ENCODE measurements at places on chromosomes 5 and 9.

DNA sequence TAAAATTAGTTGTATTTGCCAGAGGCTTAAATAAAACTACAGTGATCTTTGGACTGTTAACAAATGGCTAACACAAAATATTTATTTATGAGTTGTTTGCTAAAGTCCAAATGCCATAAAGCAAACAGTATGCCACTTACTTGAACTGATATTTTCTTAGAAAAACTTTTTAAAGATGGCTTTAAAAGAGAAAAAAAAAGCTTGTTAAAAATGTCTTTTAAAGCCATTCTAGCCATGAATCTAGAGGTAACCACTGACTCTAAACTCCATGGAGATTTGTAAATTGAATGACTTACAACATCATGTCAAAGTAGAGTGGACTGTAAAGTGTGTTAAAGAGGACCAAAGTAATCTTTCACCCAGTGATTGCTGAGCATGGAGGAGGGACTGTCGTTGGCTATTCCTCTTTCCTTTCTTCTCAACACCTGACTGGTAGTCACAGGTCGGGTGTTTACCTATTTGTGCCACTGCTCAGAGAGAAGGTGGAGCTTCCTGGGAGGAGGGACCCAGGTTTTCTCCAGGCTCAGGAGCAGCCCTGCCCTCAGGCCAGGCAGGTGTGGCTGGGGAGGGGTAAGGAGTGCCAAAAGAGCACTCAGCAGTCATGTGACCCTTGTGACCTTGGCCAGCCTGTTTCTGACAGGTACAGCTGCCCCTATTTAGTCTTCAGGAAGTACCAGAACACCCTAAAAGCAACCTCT lies 69.1 kb upstream of the TJP2 start:
- no peak for DNase-seq

DNA sequence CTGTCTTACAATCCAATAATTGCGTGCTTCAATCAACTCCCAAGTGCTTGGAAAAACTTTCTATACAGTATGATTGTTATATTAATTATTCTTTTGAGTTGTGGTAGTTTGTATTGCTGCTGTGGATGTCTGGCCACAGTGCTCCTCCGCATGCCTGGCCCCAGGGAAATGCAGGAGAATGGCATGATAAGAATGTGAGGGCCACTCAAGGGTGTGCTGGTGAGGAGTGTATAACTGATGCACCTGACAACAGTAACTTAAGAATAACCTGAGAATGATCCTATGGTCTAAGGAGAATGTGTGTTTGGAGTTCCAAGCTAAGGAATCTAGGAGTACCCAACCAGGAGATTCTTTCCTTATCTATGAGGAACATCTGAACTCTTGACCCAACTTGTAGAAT lies 152.9 kb upstream of the APC start:
- no peak for DNase-seq

- DNase-seq, result no peak
Observed at GRCh38 chr9:123421186-123421585, 65.2 kb downstream of the CRB2 start.

- no peak for DNase-seq
Observed at GRCh38 chr9:87167161-87167560, 219.9 kb upstream of the GAS1 start.

DNA sequence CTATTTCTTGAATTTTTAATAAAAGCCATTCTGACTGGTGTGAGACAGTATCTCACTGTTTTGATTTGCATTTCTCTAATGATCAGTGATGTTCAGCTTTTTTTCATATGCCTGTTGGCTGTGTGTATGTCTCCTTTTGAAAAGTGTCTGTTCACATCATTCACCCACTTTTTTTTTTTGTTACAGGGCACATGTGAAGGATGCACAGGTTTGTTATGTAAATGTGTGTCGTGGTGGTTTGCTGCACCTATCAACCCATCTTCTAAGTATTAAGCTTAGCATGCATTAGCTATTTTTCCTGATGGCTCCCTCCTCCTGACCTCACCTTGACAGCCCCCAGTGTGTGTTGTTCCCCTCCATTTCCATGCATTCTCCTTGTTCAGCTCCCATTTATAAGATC lies 39.3 kb upstream of the IFNE start:
- no peak for DNase-seq

DNA sequence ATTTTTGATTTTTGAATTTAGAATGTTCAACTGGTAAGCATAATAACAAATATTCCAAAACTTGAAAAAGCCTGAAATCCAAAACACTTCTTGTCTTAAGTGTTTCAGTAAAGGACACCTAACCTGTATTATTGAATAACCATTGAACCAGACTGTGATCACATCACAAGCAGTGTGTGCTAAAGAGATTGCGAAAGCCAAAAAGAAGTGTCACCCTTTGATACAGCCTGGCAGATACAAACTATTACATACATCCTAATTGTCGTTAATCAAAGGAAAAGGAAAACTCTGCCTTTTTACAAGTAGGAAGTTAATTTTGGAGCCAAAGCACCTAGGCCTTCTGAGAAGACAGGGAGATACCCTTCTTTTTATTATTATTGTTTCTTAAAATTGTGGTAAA lies 8.4 kb upstream of the FAM120AOS start:
- DNase-seq, result no peak

All from RCC 7860 (cell line).